ENCODE measurements at places on chromosomes 6 and 20. TPM values are rescaled to one million over a fixed set of nuclear protein-coding genes. Genes with fewer than 3 reads are reported as not detected.

DNA sequence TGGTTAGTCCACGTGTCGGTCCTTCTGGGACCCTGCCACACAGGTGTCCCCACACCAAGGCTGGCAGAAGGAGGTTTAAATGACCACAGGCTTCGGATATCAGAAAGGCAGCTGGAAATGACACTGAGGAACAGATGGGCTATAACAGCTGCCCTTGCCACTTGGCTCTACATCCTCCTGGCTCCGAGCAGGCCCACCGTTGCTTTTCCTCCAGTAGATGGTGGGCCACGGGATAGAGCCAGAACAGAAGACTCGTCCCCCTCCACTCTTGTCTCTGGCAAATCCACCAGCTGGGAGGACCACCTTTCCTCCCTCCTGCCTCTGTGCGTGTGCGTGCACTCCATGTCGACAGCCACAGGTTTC lies 17.6 kb downstream of the WRNIP1 start:
- no peak overlapping the region for H3K27ac ChIP-seq
- DNase-seq, result no peak
- H3K4me1 ChIP-seq, result no peaks in the 10 kb centered on the region

Gene ULBP2
- 5.8 TPM for total RNA-seq

- H3K4me1 ChIP-seq, result no peaks in the 10 kb centered on the region
- H3K4me3 ChIP-seq, result no peak overlapping the region
- H3K36me3 ChIP-seq, result no peaks in the 10 kb centered on the region
- H3K27me3 ChIP-seq, result no peaks in the 10 kb centered on the region
Measured at GRCh38 chr20:45626540-45626939, 3.0 kb upstream of the WFDC10A start.

Gene PGC
- not detected for total RNA-seq

DNA sequence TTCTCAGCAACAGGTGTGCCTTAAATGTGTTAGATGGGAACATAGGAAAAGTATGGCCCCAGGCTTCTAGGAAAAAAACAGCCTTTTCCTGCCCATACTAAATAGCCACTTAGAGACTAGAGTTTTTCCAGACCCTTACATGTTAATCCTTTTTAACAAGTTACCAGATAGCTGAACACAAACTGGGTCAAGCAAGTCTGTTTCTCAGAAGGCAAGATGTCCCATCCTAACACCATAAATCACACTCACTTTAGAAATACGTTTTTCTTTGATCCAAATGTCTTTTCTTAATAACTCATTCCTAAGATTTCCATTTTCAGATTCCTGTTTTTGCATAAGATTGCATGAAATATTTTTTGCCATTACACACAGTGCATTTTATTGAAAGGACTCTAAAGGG lies 241.3 kb downstream of the KCNQ5 start:
- H3K4me1 ChIP-seq, result peaks cover 18% of the 10 kb centered on the region
- no peaks in the 10 kb centered on the region for H3K27me3 ChIP-seq
- no peak overlapping the region for H3K27ac ChIP-seq
- no peak for DNase-seq

Gene TOX2
- 0.98 TPM for total RNA-seq
